Activated naive CD4-positive, alpha-beta T cell (primary cell): ENCODE measurements at places on chromosomes 2 and 18.

GRCh38 chr2:48943436-48943835 is 187.9 kb upstream of the LHCGR start:
- no peak for DNase-seq

GRCh38 chr2:130837175-130837810 is 579 bp downstream of the ARHGEF4 start:
- DNase-seq, result no peak

DNA sequence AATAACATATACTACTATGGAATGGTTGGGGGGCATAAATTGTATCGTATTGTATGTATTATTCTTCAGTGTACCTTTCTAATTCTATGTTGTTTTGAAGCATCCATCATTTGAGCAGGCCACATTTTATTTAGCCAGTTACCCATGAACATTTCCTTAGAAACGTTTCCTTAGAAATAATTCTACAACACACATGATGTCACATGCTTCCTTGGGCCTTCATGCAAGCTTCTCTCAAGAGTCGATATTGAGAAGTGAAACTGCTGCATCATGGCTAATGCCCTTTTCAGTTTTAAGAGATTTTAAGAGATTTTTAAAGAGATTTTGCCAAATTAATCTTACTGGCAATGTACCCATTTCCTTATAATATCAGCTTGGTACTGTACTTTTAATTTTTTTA is 63.9 kb downstream of the ALPK2 start:
- DNase-seq, result no peak

- DNase-seq, result no peak
These were observed 10.1 kb downstream of the SERPINB8 start for GRCh38 chr18:63980027-63980426.

- no peak for DNase-seq
These were observed 25.5 kb downstream of the TMEM247 start for GRCh38 chr2:46504685-46505471.

- no peak for DNase-seq
These were observed 27.7 kb upstream of the ACTR2 start for GRCh38 chr2:65199891-65200290.

- no peak for DNase-seq
These were observed 48.1 kb downstream of the WDR33 start for GRCh38 chr2:127762846-127763245.
